ENCODE measurements at places on chromosomes 3 and 15.

DNA sequence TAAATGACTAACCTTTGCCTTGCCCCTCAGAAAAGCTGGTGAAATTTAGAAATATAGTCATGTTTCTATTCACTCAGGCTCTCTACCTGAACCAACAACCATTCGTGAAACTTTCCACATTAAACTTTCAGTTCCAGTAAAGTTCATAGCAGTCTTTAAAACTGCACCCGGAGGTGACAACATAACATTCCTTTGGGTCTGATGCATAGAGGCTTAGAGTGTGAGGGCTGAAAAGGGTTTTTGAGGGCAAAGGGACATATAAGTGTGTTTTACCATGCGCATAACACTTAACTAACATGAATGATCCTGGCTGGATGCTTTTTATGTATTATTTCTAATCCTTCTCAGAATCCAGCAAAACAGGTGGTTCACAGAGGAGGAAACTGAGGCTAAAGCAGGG is 471.7 kb upstream of the MCTP2 start:
- DNase-seq = no peak

DNA sequence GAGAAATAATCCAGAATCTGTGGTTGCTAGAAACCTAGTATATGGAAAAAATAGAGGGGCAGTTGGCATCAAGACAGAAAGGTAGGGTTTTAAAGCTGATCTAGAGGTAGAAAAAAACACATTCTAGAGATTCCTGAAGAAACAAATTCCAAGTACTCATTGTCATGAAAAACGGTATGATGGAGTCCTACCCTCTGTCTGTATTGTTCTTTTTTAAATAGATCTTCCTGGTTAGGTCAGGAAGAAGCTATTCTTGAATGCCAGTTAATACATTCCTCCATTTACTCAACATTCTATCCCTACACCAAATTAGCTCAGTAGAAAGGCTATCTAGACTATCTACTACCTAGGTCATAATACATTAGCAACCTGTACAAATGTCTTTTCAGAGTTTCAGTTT is 364.7 kb downstream of the FHIT start:
- no peak for DNase-seq

DNA sequence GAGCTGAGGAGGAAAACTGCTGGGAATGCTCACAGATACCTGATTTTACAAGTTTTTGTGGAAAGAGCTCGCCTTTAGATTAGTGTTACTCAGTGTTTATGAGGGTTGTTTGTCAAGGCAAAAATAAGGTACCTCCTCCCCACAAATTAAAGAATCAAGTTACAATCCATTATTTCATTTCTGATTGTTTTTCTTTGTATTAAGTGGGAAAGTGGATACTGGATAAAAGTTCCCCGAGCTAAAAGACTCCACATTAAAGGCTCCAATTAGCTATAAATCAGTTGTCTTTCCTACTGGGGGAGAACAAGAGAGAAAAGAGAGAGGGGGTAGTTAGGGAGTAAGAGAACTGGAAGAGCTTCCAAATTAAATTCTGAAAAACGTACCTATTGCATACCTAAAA is 1.9 kb downstream of the ALDH1A2 start:
- no peak for DNase-seq

- no peak for DNase-seq
These were observed 227.6 kb downstream of the MFSD1 start for GRCh38 chr3:159029306-159030026.

GRCh38 chr3:23111797-23112196 is 91.3 kb upstream of the UBE2E2 start:
- DNase-seq = no peak

- no peak for DNase-seq
These were observed 20.2 kb upstream of the GADL1 start for GRCh38 chr3:30914696-30915095.

DNA sequence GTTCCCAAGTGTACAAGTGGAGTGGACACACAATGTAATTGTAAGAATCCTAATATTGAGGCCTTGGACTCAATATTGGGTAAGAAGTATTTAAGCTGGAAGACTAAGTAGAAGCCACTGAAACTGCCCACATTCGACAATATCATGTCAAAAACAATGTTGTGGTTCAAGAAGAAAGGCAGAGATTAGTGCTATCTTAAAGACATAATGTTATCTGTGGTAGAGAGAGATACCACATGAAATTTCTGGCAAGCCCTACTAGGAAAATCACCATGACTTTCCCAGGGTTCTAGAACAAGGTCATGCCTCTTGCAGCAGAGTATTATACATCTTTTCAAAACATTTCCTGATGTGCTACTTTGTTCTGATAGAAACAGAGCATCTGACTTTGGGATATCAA is 192.6 kb downstream of the RAP2B start:
- no peak for DNase-seq

DNA sequence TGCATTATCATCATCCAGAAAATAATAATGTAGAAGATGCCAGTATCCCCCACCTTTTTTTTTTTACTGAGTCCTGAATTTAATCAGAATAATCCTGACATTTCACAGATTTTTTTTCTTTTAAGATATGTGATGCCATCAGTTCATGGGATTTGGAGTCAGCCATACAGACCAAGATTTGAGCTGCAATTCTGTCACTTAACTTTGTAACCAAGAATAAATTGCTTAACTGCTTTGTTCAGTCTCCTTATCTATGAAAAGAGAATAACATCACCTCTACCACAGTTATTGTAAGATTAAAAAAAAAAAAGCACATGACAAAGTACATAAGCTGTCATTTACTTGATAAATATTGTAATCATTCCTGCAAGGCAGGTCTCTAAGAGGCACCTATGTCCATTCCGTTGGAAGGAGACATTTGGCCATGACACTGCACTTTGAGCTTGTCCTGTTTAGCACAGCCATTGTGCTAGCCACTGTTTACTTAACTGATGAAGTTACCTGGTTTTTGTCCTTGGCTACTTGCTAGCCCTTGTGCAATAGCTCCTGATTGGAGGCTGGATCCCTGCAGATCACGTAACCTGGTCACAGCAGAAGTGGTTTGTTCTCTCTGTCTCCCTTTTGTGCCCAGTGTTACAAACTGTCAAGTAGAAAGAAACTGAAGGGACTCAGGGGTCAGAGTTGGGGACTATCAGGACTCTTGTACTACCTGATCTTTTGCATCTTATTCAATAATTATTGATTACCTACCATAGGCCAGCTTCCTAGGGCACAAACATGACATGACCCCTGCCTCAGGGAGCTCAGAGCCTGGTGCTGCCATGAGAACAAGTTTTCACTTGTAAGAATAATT is 306.0 kb downstream of the WDR72 start:
- no peak for DNase-seq

- DNase-seq = no peak
These were observed 78.3 kb downstream of the B3GALNT1 start for GRCh38 chr3:161026612-161027510.

GRCh38 chr15:64921711-64922110 is 10.0 kb downstream of the ANKDD1A start:
- DNase-seq = no peak

DNA sequence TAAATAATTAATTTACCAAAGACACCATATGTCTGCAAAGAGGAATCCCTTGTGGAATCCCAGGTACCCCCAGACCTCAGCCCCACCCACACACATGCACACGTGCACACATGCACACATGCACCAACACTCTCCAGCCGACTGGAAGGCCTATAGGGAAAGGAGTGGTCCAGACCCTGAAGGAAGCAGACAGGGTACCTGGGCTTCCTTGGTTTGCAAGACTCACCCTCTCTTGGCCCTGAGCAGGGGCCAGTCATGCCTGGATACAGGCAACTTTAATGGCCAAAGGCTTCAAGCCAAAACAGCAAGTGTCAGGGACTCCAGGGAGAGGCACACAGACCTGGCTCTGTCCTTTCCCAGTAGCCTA is 8.9 kb upstream of the HAPLN3 start:
- DNase-seq = no peak

DNA sequence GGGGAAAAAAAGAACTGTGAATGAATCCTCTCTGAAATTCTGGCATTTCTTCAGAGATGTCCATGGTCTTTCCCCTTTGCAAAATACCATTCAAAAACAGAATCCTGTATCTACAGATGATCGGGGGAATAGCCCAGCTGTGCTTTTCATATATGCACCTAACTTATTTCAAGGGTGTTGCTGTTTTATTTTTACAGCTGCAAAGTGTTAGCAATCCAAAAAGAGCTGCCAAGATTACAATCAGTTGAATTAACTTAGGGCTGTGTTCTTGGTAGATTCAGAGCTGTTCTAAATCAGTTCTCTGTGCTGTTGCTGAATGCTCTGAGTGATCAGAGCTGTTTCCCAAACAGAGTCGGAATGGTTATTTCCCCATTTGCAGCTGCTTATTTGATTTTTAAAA is 175.7 kb upstream of the SEMA6D start:
- DNase-seq = no peak

GRCh38 chr15:46848704-46849103 is 868.6 kb upstream of the SEMA6D start:
- no peak for DNase-seq

DNA sequence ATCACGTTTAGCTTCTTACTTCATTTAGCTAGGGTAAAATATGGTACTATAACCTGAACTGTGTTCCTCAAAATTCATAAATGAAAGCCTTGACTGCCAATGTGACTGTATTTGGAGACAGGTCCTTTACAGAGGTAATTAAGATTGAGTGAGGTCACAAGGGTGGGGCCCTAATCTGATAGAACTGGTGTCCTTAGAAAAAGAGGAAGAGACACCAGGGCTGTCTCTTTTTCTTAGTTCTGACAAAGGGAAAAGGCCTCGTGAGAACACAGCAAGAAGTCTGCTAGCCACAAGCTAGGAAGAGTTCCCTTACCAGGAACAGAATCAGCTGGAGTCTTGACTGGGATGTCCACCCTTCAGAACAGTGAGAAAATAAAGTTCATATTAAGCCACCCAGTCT is 162.7 kb downstream of the GMNC start:
- no peak for DNase-seq

- DNase-seq = no peak
These were observed 1.7 kb downstream of the TM4SF4 start for GRCh38 chr3:149476225-149476624.

DNA sequence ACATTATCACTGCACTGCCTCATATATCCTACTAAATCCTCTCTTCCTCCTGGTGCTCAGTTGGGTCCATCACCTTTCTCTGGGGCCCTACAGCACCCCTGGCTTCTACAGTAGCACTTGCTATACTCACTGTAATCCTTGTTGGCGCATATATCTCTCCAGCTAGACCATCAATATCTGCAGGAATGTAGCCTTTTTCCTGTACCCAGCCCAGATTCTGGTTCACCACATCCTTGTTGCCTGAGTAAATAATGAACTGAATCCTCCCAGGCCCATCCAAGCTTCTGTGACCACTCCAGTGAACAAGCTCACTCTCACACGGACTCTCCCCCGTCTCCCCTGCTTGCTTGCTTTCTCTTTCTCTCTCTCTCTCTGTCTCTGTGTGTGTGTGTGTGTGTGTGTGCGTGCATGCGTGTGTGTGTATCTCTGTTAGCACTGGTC is 62.5 kb upstream of the LIPC start:
- DNase-seq = no peak

DNA sequence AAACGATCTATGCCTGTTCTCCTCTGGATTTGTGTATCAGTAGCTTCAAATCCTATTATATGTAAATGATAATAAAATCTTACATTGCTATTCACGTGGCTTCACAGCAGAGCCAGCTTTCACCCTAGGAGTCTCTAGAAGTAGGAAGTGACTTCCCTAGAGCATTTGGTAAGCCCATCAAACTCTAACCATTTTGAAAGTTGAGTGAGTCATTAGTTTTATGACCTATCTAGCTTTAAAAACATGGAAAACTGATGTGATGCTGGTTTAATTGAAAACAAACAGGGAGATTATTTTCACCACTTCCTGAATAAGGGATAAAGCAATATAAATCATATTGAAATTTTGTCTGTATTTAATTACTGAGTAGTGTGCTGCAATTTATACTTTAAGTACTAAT is 275.2 kb downstream of the EPHA6 start:
- no peak for DNase-seq

DNA sequence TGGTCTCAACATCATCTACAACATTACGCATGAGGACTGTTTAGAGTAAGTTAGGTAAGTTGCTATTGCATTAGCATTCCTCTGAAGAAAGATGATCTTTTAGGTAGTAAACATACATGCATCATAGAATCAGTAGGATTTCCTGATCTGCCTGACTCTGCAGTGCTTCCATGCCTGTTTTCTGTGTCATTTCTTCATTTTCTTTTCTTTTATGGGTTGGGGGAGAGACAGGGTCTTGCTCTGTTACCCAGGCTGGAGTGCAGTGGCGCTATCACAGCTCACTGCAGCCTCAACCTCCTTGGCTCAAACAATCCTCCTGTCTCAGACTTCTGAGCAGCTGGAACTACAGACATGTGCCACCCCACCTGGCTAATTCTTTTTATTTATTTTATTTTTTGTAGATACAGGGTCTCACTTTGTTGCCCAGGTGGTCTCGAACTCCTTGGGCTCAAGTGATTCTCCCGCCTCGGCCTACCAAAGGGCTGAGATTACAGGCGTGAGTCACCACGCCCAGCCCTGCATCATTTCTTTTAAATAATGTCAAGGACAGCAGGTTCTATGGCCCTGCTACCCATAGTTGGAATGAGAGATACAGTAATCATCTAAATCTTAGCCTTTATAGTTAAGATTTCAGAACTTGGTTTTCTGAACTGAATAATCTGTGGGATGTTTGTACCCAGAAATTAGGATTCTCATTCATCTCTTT is 184.3 kb downstream of the GHSR start:
- no peak for DNase-seq

- DNase-seq = no peak
These were observed 39.3 kb upstream of the PRICKLE2 start for GRCh38 chr3:64264501-64265109.

GRCh38 chr15:52506549-52506948 is 22.1 kb downstream of the MYO5A start:
- no peak for DNase-seq

- no peak for DNase-seq
These were observed 38.4 kb upstream of the GOLGA8J start for GRCh38 chr15:30044377-30044776.

DNA sequence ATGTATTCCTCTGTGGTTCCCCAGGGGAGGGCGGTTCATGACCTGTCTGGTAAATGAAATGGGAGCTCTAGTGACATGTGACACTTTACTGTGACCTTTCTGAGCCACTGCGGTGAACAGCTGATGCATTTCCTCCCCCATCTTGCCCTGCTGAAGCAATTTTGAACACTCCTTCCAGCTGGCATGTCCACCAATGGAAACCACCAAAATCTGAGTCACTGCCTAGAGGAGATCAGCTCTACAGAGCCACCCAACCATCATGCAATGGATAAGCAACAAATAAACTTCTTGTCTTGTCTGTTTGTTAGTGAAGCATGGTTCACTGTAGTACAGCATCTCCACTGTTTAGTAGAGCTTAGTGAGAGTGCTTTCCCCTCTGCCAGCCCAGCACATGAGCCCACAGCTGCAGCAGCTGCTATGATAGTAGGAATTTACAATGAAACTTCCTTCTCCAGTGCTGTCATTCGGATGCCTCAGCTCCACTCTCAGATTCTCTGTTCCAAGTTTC is 479.4 kb downstream of the NTRK3 start:
- DNase-seq = no peak
